ENCODE measurements at places on chromosomes 13 and 19.

- DNase-seq, result no peak
Measured at GRCh38 chr13:45776748-45777147, 74.6 kb downstream of the CBY2 start.

- peak; percentile 75 for DNase-seq
Measured at GRCh38 chr19:17847538-17848366, at the start of gene JAK3. Gene JAK3 (minus strand): TSS chr19:17847982. CDS start chr19:17844417, 3,565 bp downstream.

DNA sequence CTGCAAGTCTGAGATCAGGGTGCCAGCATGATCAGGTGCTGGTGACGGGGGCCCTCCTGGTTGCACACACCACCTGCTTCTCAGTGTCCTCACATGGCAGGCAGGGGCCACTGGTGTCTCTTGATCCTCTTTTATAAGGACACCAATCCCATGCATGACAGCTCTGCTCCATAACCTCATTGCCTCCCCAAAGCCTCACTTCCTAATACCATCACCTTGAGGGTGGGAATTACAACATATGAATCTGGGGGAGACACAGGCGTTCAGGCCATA, 15.0 kb upstream of the MIER2 start:
- DNase-seq, result no peak

DNA sequence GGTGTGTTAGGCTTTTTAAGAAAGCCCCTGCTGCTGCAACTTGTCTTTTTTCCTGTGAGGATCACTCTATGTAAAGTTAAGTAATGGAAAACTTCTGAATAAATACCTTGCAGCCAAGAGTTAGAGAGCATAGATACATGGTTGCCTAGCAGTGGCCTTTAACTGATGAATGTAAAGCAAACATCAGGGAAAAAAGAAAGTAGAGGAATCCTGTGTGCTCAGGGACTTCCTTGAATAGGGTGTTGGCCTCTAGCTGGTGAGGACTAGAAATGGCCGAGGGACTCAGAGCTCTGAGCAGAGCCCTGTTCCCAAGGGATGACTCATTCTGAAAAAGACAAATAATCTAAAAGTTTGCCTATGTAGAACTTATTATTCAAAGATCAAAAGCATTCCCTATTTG, 135.7 kb downstream of the MIPEP start:
- no peak for DNase-seq

DNA sequence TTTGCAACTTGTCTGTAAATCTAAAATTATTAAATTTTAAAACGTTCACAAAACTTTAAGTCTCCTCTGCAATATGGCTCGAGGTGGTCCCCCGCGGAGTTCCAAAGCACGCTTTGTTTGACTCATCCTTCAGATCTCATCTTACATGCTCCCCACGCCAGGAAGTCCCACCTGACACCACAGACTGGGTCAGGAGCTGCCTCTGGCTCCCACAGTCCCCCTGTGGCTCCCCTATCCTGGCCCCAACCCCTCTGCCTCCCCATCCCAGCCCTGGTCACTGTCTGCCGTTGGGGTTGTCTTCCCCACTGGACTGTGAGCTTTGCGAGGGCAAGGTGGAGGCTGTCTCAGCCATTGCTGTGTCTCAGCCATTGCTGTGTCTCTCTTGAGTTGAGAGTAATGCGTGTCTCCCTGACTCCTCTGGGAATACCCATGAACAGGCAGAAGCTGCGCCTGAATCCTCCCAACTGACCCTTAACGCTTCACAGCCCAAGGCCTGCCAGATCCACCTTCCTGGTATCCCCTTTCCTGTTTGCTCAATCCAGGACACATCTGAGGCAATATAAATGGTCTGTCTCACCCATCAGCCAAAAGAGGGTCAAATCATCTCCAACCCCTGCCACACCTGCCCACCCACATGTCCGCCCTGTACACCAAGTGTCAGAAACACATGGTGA, 15.9 kb downstream of the DYRK1B start:
- DNase-seq, result no peak

DNA sequence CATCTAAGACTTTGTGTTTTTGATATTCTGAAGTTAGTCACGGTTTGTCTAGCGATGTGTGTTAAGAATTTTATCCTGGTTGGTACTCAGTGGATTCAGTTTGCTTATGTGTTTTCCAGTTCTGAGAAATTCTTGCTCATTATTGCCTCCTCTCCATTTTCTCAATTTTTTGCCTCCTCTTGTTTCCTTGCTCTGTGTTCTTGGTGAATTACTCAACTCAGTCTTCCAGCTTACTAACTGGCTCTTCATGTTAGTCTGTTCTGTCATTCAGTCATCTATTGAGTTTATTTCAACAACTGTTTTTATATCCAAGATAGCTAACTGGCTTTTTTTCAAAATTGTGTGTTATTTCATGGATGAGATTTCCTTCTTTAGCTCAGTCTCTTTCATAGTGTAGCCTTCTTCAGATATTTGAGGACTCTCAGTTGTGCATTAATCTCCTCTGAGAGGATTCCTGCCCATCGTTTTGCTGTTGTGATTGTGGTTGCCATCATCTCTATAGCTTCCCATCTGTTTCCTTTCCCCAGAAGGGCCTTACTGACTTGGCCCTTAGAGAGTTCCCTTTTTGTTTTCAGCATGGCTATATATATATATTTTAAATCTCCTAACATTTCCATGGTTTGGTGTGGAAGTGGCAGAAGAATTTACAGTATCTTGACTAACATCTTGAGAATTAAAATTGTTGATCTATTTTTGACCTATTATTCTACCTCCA, 6.2 kb downstream of the SETDB2 start:
- no peak for DNase-seq

DNA sequence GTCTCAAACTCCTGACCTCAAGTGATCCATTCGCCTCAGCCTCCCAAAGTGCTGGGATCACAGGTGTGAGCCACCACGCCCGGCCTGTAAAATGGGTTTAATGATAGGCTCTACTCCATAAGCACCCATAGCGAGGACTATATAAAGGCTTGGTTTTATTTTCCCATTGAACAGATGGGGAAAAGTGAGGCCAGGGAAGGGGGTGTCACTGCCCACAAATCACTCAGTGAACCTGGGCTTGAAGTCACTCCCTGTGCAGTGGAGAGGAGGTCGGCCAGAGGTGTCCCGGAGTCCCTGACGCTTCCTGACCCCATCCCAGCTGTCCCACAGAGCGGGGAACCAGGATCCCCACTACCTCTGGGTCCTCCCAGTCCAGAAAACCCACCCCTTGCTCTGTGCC, 14.9 kb downstream of the TLE2 start:
- DNase-seq, result no peak

- DNase-seq, result peak; percentile 5
Measured at GRCh38 chr13:45280751-45281634, 60.0 kb downstream of the TPT1 start.

- no peak for DNase-seq
Measured at GRCh38 chr13:52850072-52850395, 1.6 kb upstream of the PCDH8 start.

DNA sequence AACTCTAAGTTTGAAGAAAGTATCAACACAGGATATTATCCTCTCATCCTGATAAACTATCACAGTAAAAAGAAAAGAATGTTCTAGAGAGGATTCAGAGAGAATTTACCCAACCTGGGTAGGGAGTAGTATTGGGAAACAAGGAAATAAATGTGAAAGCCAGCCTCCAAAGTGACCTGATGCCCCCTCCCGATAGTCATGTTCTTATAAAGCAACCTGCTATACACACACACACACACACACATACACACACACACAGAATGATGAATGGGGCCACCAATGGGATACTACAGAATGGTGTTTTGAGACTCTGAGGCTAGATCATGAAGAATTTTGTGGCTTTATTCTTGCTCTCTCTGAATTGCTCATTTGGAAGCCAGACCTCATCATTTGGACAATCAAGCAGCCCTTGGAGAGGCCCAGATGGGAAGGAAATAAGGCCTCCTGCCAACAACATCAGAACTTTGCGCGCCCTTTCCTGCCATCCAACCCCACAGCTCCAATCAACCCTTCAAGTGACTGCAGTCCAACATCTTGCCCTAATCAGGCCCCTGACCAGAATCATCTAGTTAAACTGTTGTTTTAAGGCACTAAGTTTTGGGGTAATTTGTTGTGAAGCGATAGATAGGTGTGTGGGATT, 807.9 kb upstream of the ARGLU1 start:
- no peak for DNase-seq

GRCh38 chr13:89822467-89822866, 1525.0 kb upstream of the MIR17HG start:
- no peak for DNase-seq

GRCh38 chr19:53772943-53773342, 51.2 kb downstream of the NLRP12 start:
- peak; percentile 28 for DNase-seq

DNA sequence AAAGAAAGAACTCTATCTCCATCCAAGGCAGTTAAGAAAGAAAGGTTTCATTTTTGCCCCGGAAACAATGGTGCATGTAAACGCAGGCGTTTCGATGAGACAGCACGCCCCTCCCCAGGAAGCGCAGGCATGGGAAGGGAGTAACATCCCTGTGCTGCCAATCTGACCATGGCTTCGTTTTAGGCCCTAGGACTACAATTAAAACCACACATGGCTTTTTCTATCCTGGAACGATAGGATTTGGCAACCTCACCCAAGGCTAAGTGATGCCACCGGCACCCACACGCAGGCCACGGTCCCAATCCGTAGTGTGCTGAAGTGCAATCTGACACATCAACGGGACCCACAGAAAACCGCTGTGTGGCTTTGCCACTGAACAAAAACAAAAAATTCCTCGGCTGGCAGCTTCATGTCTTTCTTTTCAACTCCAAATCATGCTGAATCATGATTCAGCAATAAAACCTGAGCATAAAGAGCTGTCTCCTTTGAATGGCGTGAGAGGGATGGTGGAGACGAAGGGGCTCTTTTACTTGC, 24.2 kb downstream of the RANBP3 start:
- no peak for DNase-seq

DNA sequence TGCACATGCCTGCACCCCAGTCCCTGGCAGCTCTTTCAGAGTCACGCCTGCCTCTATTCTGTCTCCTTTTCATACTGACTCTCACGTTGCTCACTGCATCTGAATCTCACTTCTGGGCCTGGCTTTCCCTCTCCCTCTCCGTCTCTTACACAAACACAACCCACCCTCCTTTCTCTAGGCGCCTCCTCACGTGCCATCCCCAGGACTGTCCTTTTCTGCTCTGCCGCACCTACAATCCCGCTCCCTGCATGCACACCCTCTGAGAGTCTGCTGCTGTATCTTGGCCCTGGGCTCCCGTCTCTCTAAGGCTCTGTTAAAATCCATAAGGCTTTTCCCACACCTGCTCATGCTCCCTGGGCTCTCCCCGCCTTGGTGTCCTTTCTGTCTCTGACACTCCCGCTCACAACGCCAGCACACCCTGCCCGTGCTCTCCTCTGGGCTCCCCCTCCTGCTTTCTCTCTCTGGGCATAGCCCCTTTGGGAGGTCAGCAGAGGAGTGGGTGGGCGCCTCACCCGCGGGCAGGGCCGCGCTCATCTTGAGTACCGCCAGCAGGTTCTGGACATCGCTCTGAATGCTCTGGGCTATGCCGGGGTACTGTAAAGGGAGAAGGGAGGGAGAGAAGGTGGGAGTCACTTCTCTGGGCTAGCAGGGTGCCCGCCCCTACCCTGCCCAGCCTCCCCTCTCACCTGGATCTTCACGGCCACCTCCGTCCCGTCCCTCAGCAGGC, 12.7 kb upstream of the NUMBL start:
- no peak for DNase-seq

DNA sequence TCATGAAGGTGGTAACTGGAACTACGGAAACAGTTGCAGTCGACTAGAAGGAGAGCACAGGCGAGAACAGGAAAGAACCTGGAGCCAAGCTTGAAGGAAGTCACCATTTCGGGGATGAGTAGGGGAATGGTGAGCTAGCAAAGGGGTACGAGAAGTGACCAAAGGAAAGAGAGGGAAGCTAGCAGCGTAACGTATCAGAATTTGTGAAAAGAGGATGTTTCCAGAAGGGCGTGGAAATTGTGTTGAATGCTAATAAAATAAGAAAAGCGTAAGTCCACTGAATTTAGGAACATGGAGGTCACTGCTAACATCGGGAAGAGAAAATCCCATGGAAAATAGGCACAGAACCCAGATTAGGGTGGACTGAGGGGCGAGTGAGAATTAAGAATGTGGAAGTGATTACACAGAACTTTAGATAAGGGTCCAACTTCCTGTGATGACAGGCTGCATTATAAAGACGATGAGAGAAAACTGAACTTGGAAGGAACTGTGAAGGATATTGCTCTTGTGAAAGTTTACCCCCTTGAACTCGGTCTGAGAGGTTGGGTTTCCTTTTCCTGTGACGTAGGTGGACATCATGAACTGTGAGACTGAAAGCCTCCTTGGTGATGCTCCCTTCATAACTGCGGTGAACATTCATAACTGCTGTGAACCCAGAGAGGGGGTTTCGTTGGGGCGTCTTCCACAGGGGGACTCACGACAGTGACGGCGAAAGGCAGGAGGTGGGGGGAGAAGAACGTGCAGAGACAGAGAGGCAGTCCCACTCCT, 2.0 kb upstream of the FFAR2 start:
- no peak for DNase-seq

DNA sequence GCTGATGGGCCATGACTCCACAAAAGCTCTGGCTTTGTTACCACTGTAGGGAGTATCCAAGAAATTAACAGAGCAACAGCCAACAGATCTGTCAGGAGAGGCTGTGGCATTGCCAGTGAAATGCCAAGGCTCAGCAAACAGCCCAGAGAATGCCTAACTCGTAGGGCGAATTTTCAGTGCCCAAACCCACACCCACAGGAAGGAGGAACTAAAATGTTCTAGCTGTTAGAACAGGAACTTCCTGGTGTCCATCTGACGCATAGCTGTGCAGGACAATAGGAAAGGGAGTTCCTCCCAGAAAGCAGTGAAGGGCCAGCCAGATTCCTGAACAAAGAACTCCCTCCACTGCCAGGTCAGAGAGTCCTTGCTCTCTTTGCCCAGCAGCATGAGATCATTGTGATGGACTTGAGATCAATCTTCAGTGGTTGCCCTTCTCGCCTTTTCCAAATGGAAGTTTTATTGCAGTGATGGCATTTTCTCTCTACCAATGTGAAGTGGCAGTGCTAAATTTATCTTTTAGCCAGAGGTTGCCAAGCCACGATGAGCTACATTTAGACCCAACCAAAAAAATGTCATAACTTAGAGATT, 224.2 kb upstream of the STARD13 start:
- DNase-seq, result no peak

GRCh38 chr13:36282821-36283432, 14.7 kb downstream of the CCDC169 start:
- DNase-seq, result no peak

DNA sequence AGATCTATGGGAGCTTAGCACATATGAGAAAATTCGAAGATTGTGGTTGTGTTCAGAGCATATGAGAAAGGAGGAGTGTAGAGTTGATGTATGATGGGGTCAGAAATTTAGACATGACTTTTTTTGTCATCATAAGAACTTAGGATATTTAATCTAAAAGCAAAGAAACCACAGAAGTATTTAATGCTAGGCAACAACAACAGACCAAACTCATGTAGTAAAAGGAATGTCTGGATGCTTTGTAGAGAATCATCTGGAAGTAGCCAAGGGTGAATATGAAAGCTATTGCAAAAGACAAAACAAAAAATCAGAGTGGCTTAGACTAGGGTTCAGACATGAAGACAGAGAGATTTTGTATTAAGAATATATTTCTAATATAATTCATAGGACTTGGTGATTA, 190.3 kb downstream of the SLITRK1 start:
- DNase-seq, result no peak

All from stimulated activated CD8-positive, alpha-beta memory T cell treated with anti-CD3 and anti-CD28 coated beads, Interleukin-15, amount 100 ng/mL, for 4 hours (primary cell).